ENCODE measurements at places on chromosomes 13 and 19.

DNA sequence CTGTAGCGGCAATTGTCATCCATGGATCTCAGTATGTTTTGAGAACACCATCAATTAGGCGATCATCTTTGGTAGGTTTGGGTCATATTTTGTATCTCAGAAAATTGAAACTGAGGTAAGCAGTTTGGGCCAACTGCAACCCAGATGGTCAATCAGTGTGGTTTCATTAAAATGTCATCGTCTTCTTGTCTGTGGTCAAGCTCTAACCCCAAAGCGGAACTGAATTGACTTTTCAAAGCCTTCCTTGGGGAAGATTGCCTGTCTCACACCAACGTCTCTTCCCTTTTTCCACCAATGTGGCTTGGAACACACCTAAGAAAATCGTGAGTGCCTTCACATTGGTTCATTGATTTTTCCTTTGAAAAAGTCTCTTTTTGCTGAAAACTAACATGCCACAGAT is 56.3 kb upstream of the UBAC2 start:
- no peak for DNase-seq

DNA sequence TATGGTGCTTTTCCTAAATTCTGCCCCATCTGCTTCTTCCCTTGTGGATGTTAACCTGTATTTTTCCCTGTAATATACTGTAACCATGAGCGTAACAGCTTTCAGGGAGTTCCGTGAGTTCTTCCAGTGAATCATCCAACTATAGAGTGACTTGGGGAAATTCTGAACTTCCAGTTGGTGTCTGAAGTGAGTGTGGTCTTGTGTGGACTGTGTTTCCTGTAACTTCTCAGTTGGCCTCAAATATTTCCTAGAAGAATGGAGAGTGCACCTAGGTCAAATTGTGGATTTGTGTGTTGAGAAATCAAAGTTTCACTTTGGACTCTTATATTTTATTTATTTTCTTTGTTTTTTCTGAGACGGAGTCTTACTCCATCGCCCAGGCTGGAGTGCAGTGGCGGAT is 11.0 kb upstream of the ZNF766 start:
- no peak for DNase-seq

DNA sequence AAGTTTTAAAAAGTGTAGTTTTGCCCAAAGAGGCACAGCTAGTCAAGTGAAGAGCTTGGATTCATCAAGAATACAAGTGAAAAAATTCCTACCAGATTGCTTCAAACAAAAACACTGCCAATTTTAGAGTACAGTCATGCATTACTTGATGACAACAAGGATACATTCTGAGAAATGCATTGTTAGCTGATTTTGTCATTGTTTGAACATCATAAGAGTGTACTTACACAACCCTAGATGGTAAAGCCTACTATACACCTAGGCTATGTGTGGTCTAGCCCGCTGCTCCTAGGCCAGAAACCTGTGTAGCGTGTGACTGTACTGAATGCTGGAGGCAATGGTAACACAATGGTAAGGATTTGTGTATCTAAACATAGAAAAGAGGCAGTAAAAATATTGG is 41.1 kb downstream of the TMTC4 start:
- DNase-seq, result no peak

GRCh38 chr13:48429036-48429435 is 16.1 kb upstream of the LPAR6 start:
- DNase-seq, result no peak

GRCh38 chr13:71864986-71865873 is 1.8 kb downstream of the DACH1 start:
- no peak for DNase-seq

DNA sequence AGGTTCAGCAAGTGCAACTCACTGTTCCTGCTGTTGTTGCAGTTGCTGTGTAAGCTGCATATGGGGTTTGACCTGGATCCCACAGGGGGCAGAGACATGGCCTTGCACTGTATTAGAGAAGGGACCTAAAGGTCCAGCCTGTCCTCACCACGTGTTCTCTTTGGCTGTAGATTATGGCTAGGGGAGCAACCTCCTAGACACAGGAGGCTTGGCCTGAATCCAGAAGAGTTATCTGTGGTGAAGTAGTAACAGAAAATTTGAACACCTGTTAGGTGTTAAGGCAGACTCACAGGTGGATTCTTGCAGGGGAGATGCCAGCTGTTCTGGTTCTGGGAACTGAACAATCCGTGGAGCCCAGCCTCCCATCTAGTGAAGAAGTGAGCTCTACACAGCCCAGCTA is 3.4 kb upstream of the CYP4F11 start:
- no peak for DNase-seq

DNA sequence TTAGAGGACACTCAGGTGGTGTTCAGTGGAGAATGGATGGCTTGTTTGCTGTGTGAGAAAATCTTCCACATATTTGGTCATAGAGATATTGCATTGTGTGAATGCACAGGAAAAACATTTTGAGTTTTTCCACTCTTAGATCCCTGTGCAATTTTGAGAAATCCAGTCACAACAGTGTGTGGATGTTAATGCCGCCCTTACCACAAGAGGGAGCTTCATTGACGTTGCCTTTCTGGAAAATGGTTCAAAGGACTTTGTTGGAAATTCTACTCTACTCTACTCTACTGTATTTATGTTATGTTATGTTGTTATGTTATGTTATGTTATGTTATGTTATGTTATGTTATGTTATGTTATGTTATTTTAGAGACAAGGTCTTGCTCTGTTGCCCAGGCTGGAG is 13.4 kb downstream of the ZNF20 start:
- no peak for DNase-seq
